ENCODE measurements at places on chromosomes 2 and 18.

DNA sequence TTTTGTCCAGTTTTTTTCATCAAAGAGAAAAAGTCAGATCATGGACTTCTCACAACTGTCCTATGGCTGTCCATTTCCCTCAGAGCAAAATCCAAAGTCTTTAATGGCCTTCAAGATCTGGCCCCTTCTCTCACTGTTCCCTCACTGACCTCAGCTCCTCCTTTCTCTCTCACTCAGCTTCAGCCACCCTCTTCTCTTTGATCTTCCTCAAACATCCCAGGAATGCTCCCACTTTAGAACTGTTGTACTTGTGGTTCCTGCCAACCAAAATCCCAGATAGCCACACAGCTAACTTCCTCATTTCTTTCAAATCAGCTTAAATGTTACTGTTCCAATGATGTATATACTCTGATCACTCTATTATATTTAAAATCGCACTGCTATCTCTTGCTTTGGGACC is 82.9 kb downstream of the NUP35 start:
- DNase-seq = no peak

GRCh38 chr2:54924121-54924520 is 126.1 kb downstream of the RTN4 start:
- DNase-seq = no peak

DNA sequence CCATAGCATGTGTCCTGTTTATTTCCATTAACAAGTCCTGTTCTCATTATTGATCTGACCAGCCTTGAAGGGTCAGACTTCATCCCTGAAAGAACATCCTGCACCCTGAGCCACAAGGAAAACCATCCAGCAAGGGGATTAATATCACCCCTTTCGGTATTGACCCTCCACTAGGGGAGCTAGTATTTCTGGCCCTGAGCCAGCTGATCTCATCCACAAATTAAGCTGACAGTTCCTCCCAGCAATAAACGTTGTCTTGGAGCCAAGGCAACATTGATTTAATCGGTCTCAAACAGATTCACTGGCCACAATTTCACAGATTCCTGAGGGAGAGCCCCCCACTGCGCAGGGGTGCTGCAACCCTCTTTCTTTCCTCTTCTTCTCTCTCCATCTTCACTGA is 353.1 kb upstream of the FANCL start:
- no peak for DNase-seq

DNA sequence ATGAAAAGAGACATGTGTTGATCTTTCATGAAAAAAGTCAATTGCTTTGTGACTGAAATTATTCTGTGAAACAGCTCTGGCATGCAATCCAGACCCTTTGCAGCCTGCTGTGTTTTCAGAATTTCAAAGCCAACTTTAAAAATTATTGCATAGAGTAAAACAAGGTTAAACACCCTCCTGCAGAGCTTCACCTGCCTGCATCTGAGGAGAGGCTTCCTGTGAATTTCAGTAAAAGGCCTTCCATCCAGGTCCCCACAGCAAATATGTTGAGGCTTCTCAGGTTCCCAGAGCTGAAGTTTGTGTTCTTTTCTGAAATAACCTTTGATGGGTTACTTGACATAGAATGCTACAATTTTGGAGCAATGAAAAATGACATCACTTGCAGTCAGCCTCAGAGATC is 4.1 kb downstream of the XIRP2 start:
- no peak for DNase-seq

DNA sequence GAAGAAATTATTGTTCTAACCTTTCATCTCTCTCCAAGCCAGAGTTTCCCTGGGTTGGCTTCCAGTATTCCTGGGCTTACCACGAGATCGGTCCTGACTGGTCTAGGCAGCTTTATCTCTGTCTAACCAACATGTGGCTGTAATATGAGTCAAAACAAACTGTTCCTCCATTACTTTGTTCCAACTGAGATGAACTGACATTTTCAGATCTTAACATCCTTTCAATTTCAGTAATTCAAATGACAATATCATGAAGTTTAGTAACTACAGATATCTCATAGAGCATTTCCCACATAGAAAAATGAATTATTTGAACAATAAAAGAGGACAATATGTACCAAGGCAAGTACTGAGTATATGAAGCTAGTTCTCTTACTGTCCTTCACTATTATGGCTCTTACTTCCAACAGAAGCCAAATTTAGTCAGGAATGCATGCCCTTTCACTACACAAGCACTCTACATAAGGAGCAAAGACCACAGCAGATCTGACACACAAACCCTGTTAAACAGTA is 15.5 kb downstream of the SLC25A12 start:
- no peak for DNase-seq

GRCh38 chr18:49486134-49486533 is 900 bp downstream of the C18orf32 start:
- no peak for DNase-seq

GRCh38 chr2:77512507-77512906 is 9.7 kb downstream of the LRRTM4 start:
- DNase-seq = no peak

GRCh38 chr2:222613715-222614331 is 42.1 kb downstream of the FARSB start:
- peak; percentile 27 for DNase-seq

DNA sequence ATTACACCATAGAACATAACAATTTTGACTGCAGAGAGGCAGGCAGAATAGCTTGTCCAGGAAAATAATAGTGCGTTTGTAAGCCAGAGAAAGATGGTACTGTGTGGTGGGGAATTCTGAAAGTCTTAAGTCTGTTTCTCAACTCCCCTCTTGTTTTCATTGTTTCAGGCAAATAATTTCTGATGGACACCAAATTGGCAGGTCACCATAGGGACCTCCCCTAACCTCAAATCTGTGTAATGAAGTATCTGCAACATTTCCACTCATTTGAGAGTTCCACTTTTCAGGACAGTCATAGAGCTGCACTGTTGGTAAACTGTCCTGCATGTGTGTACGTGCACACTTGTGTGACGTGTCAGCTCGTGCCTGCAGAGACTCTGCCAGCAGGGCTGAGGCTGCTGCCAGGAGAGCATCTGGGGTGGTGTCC is 195.6 kb downstream of the AGAP1 start:
- no peak for DNase-seq

DNA sequence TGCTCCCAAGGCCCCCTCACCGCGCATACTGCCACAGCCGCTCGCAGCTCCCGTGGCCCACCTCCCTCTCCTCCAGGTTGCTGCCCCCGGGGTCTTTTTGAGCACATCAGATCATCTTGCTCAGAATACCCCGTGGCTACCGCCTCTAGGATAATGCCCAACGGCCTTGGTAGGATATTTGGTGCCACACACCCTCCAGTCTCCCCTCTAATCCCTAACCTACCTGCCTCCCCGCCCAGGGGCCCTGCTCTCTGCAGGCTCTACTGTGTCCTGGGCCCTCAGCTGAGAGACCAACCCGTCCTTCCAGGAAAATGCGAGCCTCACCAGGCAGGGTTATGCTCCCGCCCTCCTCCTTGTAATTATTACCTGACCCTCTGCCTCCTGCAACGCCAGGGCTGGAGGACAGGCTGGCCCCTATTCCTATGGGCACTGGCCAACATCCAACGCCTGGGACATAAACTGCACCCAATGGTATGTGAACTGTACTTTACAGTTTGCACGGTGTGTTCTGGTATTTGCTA is 1.5 kb upstream of the MTCL1 start:
- DNase-seq = no peak

Data from hypothalamus (tissue), 51 donors.